Stimulated activated CD8-positive, alpha-beta memory T cell treated with anti-CD3 and anti-CD28 coated beads, Interleukin-7, amount 100 ng/mL, for 4 hours (primary cell): ENCODE measurements at places on chromosomes 11 and 22.

GRCh38 chr22:48210198-48210580, 1447.7 kb downstream of the TBC1D22A start:
- DNase-seq = no peak

- DNase-seq = no peak
These were observed 1.3 kb upstream of the INSC start for GRCh38 chr11:15113381-15113780.

DNA sequence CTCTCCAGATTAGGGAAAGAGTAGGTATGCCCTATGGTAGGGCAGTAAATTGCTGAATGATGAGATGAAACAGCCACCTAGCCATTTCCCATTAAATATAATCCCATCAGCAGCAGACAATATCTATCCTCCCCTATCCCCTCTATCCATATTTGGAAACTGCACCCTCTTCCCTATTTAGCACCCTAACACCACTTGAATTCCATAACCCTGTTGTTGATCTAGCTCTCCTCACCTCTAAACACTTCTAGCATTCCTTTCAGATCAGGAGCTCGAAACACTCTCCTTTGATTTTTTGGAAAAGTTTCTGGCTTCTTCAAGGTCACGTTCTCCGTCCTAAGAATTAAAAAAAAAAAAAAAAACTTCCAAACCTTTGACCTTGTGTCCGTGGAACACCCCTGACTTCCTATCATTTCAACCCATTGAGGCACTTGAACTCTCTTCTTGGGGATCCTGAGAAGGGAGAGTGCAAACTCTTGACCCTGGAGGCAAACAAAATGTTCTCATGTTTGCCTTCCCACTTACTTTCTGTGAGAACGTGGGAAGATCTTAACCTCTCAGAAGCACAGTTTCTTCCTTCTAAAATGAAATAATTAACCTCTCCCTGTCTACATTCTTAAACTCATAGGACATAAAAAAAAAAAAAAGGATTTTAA, 19.0 kb downstream of the TRIM5 start:
- no peak for DNase-seq

- DNase-seq = no peak
These were observed 32.3 kb upstream of the CCDC89 start for GRCh38 chr11:85718126-85718943.

- DNase-seq = no peak
These were observed 55.7 kb downstream of the APIP start for GRCh38 chr11:34860518-34860917.
